Lower lobe of right lung (tissue), 2 donors: ENCODE measurements at places on chromosomes 2 and 18.

GRCh38 chr2:218558986-218559385 is 9.2 kb downstream of the USP37 start:
- no peaks in the 10 kb centered on the region for H3K27me3 ChIP-seq
- no peak overlapping the region for H3K4me3 ChIP-seq
- no peak overlapping the region for H3K27ac ChIP-seq
- DNase-seq, result no peak
- peaks cover 68% of the 10 kb centered on the region for H3K36me3 ChIP-seq

- peak; percentile 68 for DNase-seq
- H3K36me3 ChIP-seq, result no peaks in the 10 kb centered on the region
- H3K4me1 ChIP-seq, result peaks cover 7% of the 10 kb centered on the region
- H3K27me3 ChIP-seq, result no peaks in the 10 kb centered on the region
- no peak overlapping the region for H3K4me3 ChIP-seq
- no peak overlapping the region for H3K27ac ChIP-seq
These were observed 74.1 kb downstream of the COL4A3 start for GRCh38 chr2:227238238-227239237.

- no peak overlapping the region for H3K4me3 ChIP-seq
- H3K4me1 ChIP-seq, result no peaks in the 10 kb centered on the region
- DNase-seq, result no peak
- H3K27ac ChIP-seq, result no peak overlapping the region
- no peaks in the 10 kb centered on the region for H3K36me3 ChIP-seq
These were observed 12.8 kb downstream of the TMEM163 start for GRCh38 chr2:134705861-134706586.

GRCh38 chr2:55555977-55556376 is 36.5 kb downstream of the CFAP36 start:
- peaks cover 84% of the 10 kb centered on the region for H3K36me3 ChIP-seq
- H3K27me3 ChIP-seq, result no peaks in the 10 kb centered on the region
- H3K4me3 ChIP-seq, result no peak overlapping the region
- no peaks in the 10 kb centered on the region for H3K4me1 ChIP-seq
- DNase-seq, result no peak

DNA sequence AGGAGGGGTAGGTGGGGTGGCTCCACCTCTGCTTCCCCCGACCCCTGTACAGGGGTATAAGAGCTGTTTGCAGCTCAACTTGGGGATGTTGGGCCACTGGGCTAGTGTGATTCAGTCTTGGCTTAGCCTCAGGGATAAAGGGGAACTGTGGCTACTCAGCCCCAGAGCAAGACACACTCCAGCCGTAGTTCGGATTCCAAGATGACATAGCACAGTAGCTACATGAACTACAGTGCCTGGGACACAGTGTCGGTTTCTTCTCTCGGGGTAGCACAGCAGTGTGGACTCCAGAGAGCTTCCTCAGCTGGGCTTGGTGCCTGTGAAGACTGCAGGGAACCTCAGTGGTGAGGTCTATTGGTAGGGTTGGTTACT is 21.1 kb downstream of the CARF start:
- H3K36me3 ChIP-seq, result peaks cover 6% of the 10 kb centered on the region
- H3K27ac ChIP-seq, result no peak overlapping the region
- no peaks in the 10 kb centered on the region for H3K27me3 ChIP-seq
- no peaks in the 10 kb centered on the region for H3K4me1 ChIP-seq

- H3K4me1 ChIP-seq, result no peaks in the 10 kb centered on the region
- no peak overlapping the region for H3K4me3 ChIP-seq
- H3K27ac ChIP-seq, result no peak overlapping the region
- H3K36me3 ChIP-seq, result no peaks in the 10 kb centered on the region
- DNase-seq, result no peak
These were observed 112.9 kb upstream of the ACAA2 start for GRCh38 chr18:49926106-49926745.

DNA sequence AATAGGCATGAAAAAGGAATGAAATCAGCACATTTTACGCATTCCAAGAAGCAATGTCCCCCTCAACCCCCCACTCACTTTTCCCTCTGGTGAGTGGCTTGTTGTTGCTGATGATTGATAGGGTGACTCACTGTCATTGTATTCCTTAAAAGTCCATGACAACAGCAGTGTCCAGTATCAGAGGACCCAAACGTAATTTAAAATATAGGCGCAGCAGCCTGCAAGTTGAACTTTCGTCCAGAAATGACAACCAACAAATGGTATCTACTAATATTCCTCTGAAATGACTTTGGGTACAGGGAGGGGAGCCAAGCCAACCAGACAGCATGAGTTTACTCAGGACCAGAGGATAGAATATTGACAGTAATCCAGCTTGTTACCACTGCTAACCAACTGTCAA is 182.9 kb upstream of the SIX3 start:
- H3K27me3 ChIP-seq, result no peaks in the 10 kb centered on the region

- no peak overlapping the region for H3K4me3 ChIP-seq
- H3K36me3 ChIP-seq, result no peaks in the 10 kb centered on the region
- no peak for DNase-seq
- no peaks in the 10 kb centered on the region for H3K4me1 ChIP-seq
- H3K27me3 ChIP-seq, result no peaks in the 10 kb centered on the region
These were observed 3.9 kb upstream of the ERMN start for GRCh38 chr2:157329524-157329923.

DNA sequence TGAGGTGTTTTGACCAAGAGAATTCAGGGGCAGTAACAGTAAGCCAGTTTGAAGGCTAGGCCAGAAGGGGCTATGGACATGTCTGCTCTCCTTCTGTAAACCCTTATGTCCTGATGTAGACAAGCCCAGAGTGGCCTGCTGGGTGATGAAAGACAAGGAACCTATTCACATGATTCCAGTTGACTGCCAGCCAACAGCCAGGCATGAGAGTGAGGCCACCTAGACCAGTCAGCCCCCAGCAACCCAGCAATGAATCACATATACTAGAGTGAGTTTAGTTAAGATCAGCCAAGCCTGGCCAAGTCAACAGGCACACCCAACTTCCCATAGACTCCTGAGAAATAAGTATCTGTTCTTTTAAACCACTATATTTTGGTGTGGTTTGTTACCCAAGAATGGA is 1889.7 kb upstream of the CELF4 start:
- H3K4me3 ChIP-seq, result no peak overlapping the region
- H3K27ac ChIP-seq, result no peak overlapping the region
- H3K4me1 ChIP-seq, result peaks cover 9% of the 10 kb centered on the region
- no peaks in the 10 kb centered on the region for H3K27me3 ChIP-seq
- H3K36me3 ChIP-seq, result no peaks in the 10 kb centered on the region

DNA sequence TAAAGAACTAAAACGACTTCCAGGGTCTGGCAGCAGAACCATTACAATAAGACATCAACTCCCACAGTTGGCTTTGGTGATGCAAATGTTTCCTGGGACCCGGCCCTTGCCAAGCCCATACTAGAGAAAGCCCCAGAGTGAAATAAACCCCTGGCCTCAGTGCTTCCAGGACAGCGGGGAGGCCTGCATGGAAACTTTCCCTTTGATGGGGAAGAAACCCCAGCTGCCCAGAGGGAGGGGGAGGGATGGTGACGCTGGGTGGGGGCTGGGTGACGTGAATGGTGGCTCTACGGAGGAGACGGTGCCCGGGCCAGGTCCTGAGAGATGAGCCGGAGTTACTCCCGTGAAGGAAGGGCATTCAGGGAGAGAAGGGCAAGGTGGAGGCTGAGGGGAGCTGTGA is 27.5 kb downstream of the INHBB start:
- no peak for DNase-seq
- peaks cover 11% of the 10 kb centered on the region for H3K27me3 ChIP-seq
- no peak overlapping the region for H3K27ac ChIP-seq
- no peaks in the 10 kb centered on the region for H3K36me3 ChIP-seq
- no peak overlapping the region for H3K4me3 ChIP-seq
- no peaks in the 10 kb centered on the region for H3K4me1 ChIP-seq

DNA sequence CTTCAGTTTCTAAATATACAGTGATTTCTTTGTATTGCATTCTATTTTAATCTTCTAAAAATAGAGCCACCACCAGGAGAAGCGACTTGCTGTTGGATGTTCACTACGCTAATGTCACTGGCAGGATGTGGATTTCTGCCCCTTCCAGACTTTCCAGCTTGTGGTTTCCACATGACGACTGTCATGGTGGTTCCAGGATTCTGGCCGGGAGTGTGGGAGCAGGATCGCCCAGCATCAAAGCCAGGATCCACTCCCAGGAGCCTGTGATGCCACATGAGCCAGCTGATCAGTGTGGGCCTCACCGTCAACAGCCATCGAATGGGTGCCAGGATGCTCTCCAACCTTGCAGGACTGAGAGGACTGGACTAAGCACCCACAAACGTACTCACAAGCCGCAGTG is 148.8 kb downstream of the HDAC4 start:
- H3K4me1 ChIP-seq, result peaks cover 55% of the 10 kb centered on the region
- H3K4me3 ChIP-seq, result no peak overlapping the region
- H3K27ac ChIP-seq, result peak overlapping the region; percentile 39
- DNase-seq, result no peak
- no peaks in the 10 kb centered on the region for H3K36me3 ChIP-seq

GRCh38 chr2:120990451-120990871 is 254.8 kb downstream of the GLI2 start:
- no peak overlapping the region for H3K4me3 ChIP-seq
- no peak overlapping the region for H3K27ac ChIP-seq
- DNase-seq, result no peak
- H3K27me3 ChIP-seq, result no peaks in the 10 kb centered on the region
- H3K36me3 ChIP-seq, result no peaks in the 10 kb centered on the region

DNA sequence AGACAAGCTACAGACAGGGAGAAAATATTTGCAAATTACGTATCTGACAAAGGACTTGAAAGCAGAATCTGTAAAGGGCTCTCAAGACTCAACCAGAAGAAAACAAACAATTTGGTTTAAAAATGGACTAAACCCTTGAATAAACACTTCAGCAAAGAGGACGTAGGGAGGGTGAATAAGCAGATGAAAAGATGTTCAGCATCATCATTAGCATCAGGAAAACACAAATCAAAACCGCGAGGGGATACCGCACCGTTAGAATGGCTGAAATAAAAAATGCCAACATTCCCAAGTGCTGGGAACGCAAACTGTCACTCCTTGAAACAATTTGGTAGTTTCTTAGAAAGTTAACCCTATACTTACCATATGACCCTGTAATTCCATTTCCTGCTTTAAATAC is 136.7 kb downstream of the MBP start:
- H3K36me3 ChIP-seq, result no peaks in the 10 kb centered on the region
- no peaks in the 10 kb centered on the region for H3K27me3 ChIP-seq
- H3K4me3 ChIP-seq, result no peak overlapping the region
- no peak overlapping the region for H3K27ac ChIP-seq
- peaks cover 9% of the 10 kb centered on the region for H3K4me1 ChIP-seq
- DNase-seq, result no peak

GRCh38 chr2:166238176-166238575 is 110.4 kb upstream of the SCN1A start:
- H3K27ac ChIP-seq, result no peak overlapping the region
- no peaks in the 10 kb centered on the region for H3K4me1 ChIP-seq
- no peak for DNase-seq

DNA sequence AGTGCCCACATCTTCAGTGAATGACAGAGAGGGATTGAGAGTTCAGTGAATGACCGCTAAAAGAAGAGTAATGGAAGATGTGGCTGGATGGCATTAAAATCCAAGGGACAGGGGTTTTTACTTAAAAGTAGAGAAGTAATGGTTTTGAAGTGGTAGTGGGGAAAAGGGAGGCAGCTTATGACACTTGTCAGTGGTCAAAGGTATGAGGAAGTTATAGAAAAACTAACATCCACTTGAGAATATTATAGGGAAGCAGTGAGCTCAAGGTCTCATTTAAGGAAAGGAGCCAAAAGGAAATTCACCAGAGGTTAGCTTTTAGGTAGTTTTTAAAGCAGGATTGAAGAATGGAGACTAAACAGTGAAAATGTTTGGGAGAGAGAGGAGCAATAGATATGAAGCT is 24.3 kb downstream of the CDK15 start:
- no peak for DNase-seq
- no peaks in the 10 kb centered on the region for H3K36me3 ChIP-seq
- no peaks in the 10 kb centered on the region for H3K4me1 ChIP-seq
- no peak overlapping the region for H3K4me3 ChIP-seq
- no peaks in the 10 kb centered on the region for H3K27me3 ChIP-seq
- no peak overlapping the region for H3K27ac ChIP-seq

GRCh38 chr18:37783771-37784170 is 218.2 kb upstream of the CELF4 start:
- no peaks in the 10 kb centered on the region for H3K4me1 ChIP-seq
- H3K4me3 ChIP-seq, result no peak overlapping the region
- H3K27me3 ChIP-seq, result no peaks in the 10 kb centered on the region
- no peak for DNase-seq
- H3K27ac ChIP-seq, result no peak overlapping the region

GRCh38 chr2:135839713-135840112 is 2.7 kb upstream of the LCT start:
- H3K36me3 ChIP-seq, result peaks cover 23% of the 10 kb centered on the region
- H3K27me3 ChIP-seq, result no peaks in the 10 kb centered on the region
- peaks cover 16% of the 10 kb centered on the region for H3K4me1 ChIP-seq
- H3K4me3 ChIP-seq, result no peak overlapping the region
- DNase-seq, result no peak

DNA sequence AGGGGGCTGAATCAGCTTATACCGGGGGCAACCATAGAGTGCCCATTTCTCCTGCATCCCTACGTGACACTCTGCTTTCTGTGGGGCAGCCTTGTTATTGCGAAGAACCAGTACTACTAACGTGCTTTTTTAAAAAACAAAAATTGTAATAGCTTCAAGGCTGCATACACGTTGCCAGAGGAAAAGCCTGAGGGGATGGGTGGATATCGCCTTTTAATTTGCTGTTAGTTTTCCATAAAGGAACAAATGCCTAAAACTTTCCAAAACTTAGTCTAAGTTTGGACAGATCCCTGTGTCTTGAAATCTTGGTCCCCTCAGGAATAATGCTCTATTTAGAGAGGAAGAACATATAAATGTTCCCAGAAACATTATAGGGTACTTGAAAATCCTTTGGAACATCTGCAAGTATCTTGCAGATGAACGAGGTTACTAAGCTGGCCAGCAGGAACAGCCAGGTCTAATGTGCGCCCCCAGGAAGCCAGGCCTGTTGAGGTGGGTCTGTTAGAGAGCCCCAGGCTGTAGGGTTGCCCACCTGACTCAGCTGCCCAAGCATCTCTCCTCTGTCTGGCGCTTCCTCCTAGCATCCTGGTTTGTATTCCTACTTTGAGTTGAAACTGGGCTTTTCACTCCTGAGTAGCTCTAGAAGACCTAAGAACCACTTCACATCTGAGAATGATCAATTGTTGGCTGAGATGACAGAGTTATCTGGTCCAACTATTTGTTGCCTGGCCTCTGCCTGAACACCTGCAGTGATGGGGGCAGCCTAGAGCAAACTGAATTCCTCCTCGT is 96.9 kb downstream of the TGOLN2 start:
- no peaks in the 10 kb centered on the region for H3K27me3 ChIP-seq
- H3K27ac ChIP-seq, result no peak overlapping the region
- H3K4me1 ChIP-seq, result peaks cover 6% of the 10 kb centered on the region
- no peaks in the 10 kb centered on the region for H3K36me3 ChIP-seq
- no peak overlapping the region for H3K4me3 ChIP-seq
- no peak for DNase-seq
